ENCODE measurements at places on chromosomes 7 and 10.

DNA sequence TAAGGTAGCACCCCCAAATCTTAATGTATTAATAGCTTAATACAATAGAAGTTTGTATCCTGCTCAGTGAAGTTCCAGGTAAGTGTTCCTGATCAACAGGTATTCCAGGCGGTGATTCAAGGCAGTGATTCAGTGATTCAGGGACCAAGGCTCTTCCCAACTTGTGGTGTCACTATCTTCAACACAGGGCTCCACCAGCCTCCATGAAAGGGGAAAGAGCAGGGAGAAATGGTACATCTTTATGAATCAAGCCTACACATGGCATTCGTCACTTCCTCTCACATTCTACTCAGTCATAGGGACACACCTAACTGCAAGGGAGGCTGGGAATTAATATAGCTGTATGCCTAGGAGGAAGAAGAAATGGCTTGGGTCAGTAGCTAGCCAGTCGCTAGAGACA lies 5.1 kb downstream of the GOLGA7B start:
- no peak for DNase-seq

DNA sequence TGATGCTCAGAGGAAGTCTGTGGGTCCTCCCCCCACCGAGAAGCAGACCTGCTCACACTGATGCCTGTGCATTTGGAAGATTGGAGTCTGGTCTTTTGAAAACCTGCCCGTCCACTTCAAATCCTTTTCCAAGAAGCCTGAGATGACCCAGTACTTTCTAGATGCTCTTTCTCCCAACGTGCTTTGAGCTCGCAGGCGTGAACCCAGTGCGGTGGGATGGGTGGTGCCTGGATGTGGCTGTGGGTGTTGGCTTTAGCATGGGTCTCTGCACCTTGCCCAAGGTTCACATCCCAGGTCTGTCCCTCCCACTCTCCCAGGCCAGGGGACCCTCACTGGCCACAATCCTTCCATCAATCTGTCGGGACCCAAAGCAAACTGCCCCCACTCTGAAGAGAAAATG lies 170.2 kb downstream of the ADARB2 start:
- DNase-seq = no peak

DNA sequence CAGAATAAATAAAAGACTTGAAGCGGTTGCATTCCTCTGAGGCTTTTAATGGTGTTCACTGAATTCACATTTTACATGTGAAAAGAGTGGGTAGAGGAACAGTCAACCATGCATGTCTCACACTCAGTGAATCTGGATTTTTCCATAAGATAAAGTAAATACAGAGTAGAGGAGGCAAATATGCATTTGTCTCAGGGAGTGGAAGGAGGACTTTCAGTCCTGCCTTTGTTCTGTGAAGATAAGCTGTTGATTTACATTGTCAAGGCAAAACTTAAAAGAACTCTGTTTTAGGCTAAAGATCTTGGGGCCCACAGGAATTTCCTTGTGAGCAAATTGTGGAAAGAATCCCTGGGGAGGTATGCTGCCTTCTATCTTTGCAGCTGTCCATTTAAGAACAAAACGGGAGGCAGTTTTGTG lies 825.3 kb upstream of the MBL2 start:
- DNase-seq = no peak

DNA sequence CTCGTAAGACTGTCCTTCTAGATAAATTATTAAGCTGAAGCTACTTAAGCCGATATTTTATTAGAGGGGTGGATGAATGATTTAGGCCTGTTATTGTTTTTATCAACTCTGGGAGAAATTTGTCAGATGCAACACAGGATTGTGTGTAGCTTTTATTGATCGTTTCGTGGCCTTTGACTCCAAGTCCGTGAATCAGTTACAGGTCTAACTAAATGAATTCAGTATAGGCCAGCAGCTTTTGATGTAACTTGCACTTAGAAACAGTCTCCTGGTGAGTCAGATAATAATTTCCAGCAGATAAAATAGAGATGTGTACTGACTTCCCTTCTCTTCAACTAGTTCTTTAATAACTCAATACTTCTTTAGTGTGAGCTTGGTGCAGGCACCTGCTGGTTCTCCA lies 341.7 kb upstream of the SMIM30 start:
- no peak for DNase-seq

- DNase-seq = no peak
These were observed 66.6 kb downstream of the COBL start for GRCh38 chr7:51249991-51250390.

DNA sequence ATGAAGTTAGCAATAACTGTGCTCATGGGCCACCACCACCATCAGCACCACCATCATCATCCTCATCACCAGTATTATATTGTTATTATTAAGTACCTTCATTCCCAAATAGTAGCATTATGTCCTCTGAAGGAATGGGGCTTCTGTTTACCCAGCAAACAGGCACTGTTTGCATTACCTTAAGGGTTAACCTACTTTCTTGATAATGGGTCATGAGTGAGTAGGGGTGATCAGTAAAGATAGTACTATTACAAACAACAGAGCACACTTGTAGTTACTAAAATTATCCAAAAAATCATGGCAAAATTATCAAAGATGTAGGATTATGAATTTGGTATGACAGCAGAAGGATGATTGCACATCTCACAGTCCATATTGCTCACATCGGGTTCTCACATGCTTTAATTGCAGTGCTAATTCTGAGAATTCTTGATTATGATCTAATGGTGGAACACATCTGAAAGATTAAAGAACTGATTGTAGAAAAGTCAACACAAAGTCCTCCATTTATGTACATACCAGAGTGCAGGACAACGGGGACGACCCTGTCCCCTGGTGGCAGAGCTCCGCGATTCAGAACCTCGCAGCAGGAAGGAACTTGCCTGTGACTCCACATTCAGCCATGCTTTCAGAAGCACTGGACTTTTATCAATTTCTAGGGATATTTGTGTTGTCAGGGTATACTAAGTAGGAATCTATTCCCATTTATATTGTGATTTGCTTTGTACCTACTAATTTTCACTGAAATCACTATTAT lies 31.0 kb downstream of the PDE1C start:
- no peak for DNase-seq

GRCh38 chr10:92914478-92915325 lies 66.4 kb downstream of the EXOC6 start:
- peak; percentile 14 for DNase-seq

DNA sequence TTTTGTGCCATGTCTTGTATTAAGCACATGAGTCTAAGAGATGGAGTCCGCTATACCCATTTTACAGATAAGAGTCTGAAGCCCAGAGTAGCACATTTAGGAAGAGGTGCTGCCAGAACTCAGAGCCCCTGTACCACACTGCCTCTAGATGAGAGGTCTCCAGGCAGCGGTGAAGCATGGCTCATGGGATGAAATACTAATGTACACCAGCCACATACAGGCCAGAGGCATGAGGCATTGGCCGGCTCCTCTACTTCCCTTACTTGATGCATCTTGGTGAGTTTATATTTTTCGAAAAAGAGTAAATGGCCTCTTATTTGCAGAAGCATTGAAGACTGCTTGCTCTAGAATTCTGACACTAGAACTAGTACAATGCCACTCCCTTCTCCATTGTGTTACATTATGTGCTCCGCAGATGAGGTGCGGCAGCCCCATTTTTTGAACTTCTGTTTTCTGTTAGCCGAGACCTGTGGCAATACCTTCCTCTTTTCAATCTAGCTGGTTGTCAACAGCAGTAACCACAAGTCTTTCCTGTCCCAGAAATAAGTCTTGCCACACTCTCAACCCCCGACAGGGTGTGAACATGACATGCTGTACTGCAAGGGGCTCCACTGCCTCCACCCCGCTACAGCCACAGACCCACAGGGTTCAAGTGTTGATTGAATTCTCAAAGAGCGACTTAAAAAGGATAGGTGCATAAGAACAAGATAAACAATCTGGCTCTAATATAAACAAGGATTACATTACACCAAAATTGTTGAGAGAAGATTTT lies 145.3 kb downstream of the CELF2 start:
- DNase-seq = no peak

DNA sequence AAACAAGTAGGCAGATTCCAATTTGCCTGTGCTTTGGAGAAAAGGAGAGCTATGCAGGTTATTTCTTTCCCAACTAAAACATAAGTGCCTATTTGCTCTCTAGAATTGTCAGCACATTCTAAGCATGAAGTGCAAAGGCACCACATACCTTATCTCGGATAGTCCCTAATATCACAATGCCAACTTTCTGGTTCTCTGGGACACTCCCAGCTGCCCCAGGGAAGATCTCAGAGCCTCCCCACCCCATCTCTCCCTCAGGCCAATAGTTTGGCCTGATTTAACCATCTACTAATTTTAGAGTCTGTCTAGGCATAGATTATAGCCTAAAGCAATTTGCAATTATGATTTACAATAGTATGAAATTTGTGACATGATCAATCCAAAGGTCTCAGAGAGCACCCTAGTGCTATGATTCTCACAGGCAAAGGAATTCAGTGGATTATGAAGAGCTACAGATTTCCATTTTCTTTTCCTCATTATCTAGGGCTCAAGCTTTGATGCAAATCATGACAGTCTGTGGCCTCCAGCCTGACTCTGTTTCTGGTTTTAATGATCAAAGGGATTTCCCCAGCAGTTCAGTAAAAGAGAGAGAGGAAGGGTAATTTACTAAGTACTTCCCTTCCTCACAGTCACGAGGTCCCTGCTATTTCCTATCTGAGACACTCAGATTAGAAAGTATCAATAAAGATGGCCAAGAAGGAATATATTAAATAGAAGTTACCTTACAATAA lies 29.0 kb upstream of the IL6 start:
- DNase-seq = no peak

- DNase-seq = no peak
These were observed 164.2 kb downstream of the NXPH1 start for GRCh38 chr7:8597565-8597964.

- peak; percentile 26 for DNase-seq
These were observed 1.0 kb downstream of the INMT start for GRCh38 chr7:30752979-30753378.

GRCh38 chr10:31322647-31323046 lies 3.6 kb downstream of the ZEB1 start:
- no peak for DNase-seq

DNA sequence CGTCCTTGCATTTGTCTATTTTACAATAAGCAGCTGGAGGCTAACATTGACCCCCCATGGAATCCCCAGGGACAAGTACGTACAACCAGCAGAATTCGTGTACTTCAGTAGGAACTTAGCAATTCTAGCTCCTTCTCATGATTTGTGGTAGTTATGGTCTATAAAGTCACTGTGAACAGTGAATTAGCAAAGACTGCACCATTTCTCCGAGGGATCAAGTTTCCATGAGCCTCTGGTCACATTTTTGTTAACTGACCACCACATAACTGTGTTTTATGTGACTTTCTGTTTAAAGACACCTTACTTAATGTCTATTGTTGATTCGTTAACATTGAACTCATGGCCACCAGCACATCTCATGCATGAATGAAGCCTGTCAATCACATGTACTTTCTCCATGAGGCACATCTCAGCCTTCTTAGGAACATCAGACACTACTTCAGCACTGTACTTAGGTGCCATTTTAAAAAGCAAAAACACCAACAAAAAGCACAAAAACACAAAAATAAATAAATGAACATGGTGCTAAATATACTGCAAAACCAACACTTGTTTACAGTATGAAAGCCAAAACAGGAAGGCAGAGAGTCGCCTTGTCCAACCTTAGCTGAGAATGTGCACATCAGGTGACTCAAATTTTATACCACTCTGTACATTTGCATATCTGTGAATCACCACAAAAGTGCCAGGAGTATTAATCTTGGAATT lies 9.0 kb upstream of the UCN3 start:
- DNase-seq = no peak

- peak; percentile 13 for DNase-seq
These were observed 261.9 kb downstream of the ARL4A start for GRCh38 chr7:12949060-12949931.

- no peak for DNase-seq
These were observed 812 bp upstream of the IDE start for GRCh38 chr10:92574548-92575261.

- DNase-seq = peak; percentile 78
These were observed 53.2 kb downstream of the STK17A start for GRCh38 chr7:43636093-43636492.

DNA sequence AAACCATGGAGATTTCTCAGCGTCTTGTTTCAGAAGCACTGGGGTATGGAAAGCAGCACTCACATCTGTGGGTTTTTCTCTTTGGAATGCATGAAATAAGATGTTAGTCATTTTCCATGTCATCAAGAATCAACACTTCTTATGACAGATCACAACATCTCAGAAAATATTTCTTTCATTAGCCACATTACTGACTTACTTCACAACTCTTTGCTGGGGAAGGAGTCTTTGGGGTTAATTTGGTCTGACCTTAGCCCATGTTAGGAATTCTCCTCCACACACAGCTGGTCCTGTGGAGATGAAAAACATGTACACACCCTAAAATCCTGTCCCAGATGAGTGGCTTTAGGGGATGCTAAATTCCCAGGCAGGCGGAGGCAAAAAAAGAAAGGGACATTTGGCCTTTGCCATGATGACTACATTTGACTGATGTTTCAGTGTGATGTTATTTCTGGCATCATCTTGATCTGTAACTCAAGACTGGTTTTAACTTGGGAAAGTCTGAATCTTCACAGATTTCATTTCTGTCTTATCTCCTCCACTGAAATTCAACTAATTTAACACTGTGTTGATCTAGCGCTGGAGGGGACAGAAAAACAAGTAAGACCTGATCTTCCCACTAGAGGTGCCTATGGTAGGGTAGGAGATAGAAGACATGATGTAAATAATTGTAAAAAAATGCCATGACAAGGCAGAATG lies 363.2 kb downstream of the PRPF18 start:
- DNase-seq = no peak

DNA sequence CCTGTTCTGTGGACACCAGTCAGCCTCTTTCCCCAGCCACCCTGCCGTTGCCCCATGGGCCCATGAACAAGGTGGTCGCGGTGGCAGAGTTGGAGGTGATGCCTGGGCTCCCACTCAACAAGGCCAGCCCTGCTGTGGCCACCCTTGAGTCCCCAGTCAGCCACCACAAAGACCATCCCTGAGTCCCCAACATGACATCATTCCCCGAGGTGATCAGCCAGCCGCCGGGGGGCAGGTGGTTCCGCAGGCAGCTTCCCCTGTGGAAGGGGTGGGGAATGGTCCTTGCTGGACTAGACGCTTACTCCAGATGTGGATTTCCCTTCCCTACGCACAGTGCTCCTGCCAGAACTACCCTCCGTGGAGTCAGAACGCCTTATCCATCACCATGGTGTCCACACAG lies 271.7 kb downstream of the PTPRN2 start:
- no peak for DNase-seq

GRCh38 chr7:151936207-151936606 lies 20.0 kb upstream of the GALNTL5 start:
- DNase-seq = no peak

DNA sequence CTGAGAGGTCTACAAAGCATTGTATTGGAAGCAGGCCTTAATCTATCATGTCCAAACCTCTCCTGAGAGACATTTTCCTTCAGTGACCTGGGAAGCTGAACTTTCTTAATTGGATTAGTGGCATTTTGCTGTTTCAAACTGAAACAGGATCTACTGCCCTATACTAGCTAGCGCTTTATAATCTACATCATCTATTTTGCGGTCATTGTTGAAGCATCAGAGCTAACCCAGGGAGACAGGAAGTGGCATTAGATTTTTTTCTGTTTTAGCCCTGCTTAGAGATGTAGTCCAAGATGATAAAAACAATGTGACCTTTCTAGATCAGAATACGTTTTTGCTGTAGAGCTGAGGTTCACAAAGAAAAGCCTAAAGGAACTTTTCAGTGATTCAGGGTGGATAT lies 147.4 kb upstream of the AGR3 start:
- no peak for DNase-seq

- DNase-seq = no peak
These were observed 3.2 kb downstream of the RSU1 start for GRCh38 chr10:16814012-16814411.
